ENCODE measurements at places on chromosomes 4 and X.

- DNase-seq = no peak
These were observed 1.3 kb downstream of the SH3TC1 start for GRCh38 chr4:8200302-8200975.

- no peak for DNase-seq
These were observed 8.2 kb downstream of the CASP3 start for GRCh38 chr4:184641022-184641421.

GRCh38 chrX:18855919-18856644 is 127.8 kb downstream of the PHKA2 start:
- peak; percentile 52 for DNase-seq

DNA sequence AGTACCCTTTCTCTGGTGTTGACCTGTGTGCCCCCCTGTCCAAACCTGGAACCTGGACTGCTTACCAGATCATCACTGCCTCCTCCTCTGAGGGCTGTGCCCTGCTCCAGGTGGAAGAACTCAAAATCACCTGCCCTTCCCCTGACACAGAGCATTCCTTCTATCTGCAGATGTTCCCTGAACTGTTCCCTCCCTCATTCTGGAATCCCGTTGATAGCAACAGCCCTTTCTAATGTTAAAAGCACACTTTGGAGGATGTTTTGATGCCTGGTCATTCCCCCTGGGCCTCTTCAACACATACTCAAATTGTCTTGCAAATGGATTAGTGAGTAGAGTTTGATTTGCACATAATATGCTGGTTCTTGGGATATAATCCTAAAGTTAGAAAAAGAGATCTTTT is 225.8 kb downstream of the FGF13 start:
- no peak for DNase-seq

DNA sequence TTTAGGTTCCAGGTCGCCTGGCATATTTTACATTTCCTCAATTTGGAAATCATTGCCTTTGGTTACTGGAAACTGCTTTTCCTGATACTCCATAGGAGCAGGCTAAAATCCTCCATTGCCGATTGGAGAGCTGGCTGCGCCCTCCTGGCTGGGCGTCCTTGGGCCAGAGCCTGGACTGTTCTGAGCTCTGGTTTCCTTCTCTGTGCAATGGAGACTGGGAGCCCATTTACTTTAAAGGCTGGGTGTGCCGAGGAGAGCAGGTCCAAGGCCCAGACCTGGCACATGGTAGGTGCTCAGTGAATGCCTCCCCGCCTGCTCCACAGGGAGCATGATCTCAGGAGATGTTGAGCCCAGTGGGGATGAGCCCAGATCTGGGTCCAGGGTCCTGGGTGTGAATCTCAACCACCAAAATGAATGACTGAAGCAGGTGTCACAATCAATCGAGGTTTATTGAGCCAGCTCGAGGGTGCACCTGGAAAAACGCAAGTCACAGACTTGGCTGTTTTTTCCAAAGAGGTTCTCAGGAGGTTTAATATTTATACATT is 50.0 kb downstream of the EVC start:
- no peak for DNase-seq

GRCh38 chr4:25523405-25523804 is 132.2 kb upstream of the SLC34A2 start:
- no peak for DNase-seq

GRCh38 chrX:17689971-17690409 is 47.3 kb upstream of the SCML1 start:
- peak; percentile 45 for DNase-seq

DNA sequence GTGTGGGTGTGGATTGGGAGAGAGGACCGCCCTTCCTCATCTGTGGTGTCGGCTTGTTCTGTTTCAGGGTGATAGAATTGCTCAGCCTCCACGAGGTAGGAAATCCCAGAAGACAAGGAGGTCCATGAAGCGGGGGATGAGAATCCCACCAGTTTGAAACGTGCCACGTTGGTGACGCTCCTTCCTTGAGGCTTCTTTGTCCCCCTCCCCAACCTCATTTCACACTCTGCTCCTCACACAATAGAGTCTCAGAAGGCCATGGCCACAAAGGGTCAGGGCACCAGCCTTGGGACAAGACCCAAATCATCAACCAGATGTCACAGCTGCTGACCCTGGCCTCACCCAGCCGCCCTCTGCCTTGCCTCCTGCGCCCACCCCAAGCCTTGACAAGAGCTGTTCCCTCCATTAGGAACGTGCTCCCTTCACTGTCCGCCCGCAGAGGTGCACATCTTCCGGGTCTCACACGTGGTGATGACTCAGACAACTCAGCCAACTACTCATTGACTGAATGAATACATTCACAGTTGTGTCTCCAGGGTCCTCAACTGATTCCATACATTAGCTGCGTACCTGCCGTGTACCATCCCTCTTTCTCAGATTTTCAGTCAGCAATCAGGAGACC is 18.3 kb downstream of the BLOC1S4 start:
- no peak for DNase-seq

DNA sequence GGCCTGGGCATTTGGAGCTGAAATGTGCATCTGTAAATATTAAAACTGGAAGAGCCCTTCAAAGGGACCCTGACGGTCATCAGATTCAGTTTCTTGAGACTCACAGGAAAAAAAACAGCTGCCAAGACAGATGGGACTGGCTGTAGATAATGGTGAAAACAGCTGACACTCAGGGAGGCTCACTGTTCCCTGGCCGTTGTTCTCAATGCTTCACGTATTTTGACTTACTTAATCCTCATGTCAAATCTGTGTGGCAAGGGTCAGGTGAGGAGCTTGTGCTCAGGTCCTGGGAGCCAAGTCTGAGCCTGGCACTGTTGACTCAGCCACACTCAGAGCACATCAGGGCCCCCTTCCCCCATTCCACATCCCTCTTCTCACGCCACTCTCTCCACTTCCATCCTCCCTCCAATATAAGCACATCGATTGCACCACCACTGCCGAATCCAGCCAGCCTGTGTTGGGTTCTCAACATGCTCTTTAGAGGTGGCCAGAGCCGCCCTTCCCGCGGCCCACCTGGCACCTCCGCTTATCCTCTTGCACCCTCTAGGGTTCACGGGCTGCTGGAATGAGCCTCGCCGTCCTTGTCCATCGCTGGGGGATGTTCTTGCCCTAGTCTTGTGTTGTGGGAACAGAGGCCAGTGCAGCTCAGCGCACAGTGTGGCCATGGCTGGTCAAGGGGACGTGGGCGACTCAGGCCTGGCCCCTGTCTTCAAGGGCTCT is 40.1 kb downstream of the EVC start:
- DNase-seq = peak; percentile 95

- DNase-seq = peak; percentile 2
These were observed 606.0 kb upstream of the PITX2 start for GRCh38 chr4:111228874-111229273.

DNA sequence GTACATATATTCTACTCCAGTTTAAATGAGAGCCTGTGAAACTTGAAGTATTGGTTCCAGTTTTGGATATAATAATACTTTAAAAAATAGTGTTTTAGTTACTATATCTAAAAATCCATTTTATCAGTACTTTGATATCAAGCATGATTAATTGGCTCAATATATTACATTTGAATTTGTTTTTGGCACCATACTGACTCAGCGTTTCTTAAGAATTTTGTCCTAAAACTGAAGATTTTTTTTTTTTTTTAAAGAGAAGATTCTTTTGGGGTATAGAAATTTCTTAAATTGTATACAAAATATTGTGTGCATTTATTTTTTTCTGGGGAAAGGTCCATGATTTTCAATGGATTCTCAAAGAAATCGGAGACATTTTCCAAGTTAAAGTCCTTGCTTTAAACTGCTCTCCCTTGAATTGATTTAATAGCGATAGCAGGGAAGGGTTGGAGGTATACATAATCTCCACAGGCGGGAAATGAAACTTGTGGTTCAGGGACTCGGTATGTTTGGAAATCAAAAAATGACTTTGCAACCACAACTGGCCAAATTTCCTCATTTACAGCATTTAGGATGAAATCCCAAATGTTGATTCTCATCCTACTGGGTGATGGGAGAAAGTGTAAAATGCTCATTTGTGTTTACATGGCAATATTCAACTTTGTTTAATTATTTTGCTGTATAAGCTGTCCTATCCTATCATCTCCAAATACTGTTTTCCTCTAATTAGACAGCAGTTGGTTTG is 62.3 kb downstream of the TMA16 start:
- no peak for DNase-seq

DNA sequence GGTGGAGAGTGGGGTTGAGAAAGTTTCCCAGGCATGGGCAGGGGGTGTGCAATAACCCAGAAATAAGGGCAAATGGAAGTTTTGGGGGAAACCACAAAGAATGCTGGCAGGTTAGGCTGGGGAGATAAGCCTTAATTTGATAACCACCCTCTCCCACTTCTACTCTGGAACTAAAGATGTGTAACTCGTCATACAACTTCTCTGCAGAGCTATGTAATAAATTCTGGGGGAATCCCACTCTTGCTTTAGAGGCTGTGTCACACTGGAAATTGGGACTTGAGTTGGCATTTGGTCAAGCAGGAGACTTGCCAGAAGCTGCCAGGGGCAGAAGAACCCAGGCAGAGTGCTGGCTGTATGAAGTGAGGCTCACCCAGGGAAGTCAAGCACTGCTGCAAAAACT is 170.9 kb upstream of the CPEB2 start:
- no peak for DNase-seq

DNA sequence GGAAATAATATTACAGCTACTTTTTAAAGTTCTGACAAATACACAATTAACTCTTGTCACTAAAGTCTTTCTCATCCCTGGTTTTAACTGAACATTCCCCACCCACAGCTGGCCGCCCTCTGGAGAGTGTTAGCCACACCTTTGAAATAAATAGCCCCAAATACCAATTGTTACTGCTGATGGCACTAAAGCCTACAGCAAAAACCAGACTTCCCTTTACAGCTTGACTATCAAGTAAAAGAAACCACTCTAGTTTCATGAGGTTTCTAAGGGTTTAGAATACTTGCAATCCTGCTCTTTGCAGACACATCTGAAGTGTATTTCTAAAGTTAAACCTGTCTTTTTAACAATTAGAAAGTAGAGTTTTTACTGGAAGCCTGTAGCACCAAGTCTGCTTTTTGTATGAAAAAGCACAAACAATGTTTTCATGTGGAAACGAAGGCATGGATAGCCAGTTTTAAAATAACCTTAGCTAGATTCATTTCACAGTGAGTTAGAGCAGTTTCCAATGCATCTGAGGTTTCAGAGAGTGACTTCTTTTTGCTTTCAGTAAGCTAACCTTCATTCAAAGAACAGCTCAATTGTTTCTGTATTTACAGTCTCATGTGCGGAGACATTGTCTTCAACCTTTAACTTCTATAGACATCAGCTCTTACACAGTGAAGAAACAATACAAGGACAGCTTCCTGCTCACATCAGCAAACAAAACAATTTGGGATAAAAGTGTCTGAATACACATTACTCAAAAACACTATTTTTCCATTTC is 164.8 kb upstream of the VEGFC start:
- no peak for DNase-seq
